ENCODE measurements at places on chromosomes 13 and 19.

GRCh38 chr19:3065675-3066357, 3.5 kb upstream of the TLE5 start:
- DNase-seq: no peak

DNA sequence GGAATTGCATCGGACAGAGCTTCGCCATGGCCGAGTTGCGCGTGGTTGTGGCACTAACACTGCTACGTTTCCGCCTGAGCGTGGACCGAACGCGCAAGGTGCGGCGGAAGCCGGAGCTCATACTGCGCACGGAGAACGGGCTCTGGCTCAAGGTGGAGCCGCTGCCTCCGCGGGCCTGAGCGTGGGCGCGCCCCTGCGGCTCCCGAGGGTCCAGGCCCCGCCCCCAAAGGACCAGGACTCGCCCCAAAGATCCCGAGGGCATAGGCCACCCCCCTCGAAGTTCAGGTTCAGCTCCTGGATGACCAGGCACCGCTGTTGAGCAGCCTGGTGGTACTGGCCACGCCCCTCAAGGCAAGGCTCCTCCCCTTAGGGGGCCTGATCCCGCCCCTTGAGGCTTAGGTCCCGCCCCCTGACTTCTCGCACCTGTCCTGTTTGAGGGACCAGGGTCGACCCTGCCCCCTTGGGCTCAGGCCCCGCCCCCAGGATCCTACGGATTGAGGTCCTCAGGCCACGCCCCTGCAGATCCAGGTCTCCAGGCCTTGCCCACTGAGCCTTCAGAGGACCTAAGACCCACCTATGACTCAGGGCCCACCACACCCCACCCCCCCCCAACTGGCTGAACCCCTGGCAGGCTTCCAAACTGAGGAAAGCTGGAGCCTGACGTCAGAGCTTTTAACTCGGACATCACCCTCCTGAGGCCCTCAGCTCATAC, 43.1 kb downstream of the CYP4F22 start:
- no peak for DNase-seq

- DNase-seq: no peak
Measured at GRCh38 chr13:45447050-45447661, 17.6 kb upstream of the COG3 start.

- no peak for DNase-seq
Measured at GRCh38 chr19:19223636-19224035, 11.9 kb downstream of the NCAN start.

DNA sequence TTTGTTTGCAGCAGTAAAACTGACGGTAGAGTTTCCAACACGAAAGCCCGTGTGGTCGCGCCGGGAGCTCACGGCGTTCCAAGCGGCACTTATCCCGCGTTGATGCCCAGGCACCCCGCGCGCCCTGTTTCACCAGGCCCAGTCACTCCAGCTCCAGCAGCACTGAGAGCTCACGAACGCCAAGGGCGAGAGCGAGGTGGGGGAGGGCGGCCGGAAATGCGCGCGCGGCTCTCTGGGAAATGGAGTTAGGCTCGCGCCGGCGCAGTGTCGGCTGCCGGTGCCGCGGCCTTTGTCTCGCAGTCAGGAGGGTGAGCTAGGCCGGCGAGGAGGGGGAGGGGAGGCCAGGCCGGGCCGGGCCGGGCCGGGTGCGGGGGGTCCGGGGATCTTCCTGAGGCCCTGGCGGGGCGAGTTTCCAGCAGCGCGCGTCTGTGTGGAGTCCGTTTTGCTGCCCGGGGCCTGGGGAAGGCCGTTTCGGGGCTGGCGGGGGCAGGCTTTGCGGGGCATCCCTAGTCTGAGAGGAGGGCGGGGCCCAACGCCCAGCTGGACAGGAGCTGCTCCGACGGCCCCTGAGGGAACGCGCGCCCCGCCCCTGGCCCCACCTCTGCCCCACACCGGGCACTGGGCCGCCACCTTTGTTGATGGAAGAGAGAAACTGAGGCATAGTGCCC, at the start of gene ZNF135:
TSS of gene ZNF135 (plus strand) at position 280 of the 668 bp plus-strand sequence. CDS start 721 bp downstream, outside the sequence.
- no peak for DNase-seq

DNA sequence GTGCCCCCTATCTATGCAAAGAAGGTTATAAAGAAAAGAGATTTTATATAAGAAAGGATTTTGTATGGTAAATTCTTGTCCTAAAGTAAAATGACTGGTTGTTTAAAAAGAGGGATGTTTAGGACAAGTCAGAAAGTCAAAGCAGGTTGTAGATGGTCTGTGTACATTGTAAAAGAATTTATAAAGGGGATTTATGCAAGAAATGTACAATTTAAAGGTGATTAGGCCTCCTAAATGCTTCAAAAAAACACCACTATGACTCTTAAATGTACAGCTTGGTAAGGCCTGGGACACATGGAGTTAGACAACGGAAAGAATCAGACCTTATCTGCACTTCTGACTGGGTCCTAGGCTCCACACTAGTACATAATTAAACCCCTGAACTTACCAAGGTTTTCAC, 19.3 kb upstream of the C13orf42 start:
- no peak for DNase-seq

DNA sequence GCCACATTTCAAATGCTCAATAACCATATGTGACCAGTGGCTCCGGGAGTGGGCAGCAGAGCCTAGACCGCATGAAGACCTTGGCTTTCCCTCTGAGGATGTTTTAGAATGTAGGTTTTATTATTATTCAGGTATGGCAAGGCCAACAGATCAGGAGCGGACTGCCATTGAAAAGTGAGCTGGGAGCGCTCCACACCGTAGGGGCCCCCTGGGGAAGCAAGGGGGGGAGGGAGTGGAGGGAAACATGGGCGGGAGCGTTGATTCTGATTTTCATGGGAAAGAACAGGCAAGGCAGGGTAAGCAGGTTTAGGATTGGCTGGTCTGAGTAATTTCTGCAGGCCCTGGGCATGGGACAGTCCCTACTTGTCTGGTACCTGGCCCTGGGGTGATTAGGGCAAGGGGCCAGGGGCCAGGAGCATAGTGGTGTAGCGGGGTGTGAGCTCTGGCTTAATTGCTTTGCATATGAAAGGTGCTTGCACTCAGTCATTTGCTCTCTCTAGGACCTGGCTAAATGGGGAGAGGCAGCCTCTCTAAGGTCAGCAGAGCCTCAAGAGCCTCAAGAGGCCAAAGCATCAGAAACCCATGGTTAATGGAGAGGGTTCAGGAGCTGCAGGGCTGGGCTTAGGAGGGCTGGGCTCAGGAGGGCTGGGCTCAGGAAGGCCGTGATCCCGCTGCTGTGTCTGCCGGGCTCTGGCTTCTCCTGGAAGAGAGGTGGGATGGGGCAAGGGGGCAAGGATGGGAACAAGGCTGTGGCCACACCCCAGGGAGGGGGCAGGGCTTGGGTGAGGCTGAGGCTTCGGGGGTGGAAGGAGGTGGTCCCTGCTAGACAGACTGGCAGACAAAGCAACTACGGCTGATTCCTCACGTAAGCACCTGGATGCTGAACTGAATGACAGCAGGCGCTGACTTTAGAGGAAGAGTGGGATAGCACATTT, 82.0 kb upstream of the WASF3 start:
- no peak for DNase-seq
